ENCODE measurements at places on chromosomes 6 and 20.
A peak's percentile ranks its signal among the peaks of the same experiment; 100 is the strongest.

- no peak for DNase-seq
Observed at GRCh38 chr6:34519971-34520644, 36.0 kb downstream of the SPDEF start.

GRCh38 chr6:53960311-53960710 is 150.9 kb upstream of the MLIP start:
- DNase-seq = no peak

DNA sequence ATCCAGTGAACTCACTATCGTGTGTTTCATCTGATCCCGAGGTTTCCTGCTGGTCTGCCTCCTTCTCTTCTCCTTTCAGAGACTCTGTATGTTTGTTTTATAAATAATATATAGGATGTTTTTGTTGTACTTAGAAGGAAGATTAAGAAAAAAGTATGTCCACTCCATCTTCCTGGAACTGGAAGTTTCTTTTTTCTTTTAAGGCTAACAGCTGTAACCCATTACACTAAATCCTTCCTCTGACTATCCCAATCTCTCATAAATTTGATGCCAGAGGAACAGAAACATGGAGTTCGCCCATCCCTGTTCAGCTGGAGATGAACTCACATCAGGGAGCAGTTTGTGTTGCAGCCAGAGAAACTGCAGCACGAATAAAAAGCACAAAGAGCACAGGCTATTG is 20.7 kb downstream of the RIPK1 start:
- DNase-seq = no peak

- DNase-seq = no peak
Observed at GRCh38 chr6:46816626-46817025, 23.4 kb downstream of the MEP1A start.

DNA sequence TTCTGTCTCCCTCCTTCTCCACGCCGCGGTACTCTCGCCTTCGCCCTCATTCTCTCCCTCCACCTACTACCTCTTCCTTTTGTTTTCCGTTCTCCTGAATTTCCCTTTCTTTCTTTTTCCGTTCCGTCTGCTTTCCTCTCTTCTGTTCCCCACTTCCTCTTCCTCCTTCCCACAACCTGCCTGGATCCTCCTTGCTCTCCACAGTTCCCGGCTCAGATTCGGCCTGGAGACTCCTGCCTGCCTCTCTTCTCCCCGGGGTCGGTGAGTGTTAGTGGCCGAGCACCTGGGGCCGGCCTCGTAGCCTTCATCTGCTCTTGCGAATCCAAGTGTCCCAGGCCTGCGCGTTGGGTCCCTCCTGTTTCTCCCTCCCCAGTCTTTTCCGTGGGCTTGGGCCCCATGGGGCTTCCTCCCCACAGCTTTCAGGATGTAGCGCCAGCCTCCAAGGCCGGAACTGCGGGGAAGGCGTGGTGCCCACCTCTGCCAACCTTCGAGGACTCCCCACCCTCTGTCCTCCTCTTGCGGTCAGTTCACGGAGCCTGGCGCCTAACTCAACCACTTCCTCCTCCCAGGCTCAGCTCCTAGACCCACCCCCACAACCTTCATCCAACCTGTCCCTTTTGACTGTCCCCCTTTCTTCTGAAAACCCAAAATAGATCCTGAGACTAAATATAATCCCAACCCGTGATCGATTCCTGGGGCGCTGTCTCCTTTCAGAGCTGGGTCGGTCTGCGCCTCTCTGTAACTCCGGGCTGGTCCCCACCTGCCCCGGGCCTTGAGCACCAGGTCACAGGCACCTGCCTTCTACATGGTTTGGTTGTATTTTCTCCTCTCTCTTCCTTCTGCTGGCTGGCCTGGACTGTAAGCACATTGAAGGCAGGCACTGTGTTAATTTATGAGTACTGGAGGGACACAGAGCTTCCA is 6.8 kb downstream of the NRN1 start:
- no peak for DNase-seq

- peak; percentile 87 for DNase-seq
Observed at GRCh38 chr20:40506537-40506939, 182.5 kb downstream of the MAFB start.

- no peak for DNase-seq
Observed at GRCh38 chr20:25239387-25240370, 8.2 kb upstream of the PYGB start.

GRCh38 chr20:3685341-3685740 is 3.5 kb upstream of the ADAM33 start:
- no peak for DNase-seq

DNA sequence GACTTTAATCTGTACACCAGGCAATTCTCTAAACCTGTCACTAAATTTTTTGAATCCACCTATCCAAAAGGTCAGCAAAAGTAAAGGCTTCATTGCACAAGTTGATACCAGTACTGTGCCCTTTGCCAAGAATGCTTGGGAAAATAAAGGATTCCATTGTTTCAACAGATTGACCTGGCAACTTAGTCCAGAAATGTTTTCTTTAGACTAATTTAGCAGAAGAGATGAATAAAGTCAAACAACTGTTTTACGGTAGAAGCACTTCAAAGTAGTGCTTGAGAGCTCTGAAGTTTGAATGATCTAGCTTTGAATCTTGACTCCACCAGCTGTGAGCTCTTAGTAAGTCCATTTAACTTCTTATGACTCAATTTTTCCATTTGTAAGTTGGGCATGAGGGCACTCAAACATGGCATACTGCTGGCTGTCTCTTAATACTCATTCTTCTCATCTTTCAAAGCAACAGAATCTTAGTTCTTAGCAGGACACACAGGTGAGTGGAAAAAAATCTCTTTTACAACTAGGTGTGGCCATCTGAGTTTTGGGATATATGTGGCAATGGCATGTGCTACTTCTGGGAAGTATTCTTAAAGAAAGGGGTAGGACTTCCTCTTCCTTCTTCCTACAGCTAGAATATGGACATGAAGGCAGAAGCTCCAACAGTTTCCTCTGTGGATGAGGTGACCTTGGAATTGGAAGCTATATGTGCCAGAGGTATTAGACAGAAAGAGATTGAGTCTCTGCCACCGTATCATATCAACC is 55.9 kb upstream of the LOC128125822 start:
- DNase-seq = no peak

DNA sequence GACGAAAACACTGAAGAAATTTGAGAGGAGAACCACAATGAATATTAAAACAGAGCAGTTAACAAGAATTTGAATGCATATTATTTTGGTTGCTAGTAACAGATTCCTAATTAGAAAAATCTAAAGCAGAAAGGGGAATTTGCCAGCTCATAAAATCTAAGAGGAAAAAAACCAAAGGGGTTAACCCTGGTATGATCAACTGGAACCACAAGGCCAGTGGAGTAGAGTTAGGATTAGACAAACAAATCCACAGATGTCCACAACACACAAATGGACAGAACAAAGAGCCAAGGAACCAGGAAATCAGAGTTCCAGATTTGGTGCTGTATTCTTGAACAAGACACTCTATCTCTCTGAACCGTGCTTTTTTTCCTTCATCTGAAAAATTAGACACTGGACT is 195.0 kb downstream of the TASP1 start:
- no peak for DNase-seq

DNA sequence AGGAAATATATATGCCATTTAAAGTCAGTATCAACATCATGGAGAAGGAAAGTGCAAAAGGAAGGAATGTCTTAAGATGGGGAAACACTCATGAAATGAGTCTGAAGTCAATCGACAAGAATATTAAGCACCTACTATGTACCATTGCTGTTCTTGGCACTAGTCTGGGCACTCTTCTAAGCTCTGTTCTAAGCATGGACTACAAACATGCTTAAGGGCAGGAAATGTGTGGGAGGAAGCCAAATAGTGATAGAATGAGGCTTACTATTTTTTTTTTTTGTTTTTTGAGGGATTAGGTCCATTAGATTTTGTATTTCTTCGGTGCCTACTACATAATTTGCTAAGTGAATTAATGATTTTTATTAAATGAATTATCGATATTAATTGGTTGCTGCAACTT is 83.8 kb upstream of the SUPT3H start:
- DNase-seq = no peak

GRCh38 chr6:152173321-152173720 is 365.8 kb downstream of the ESR1 start:
- no peak for DNase-seq

- DNase-seq = no peak
Observed at GRCh38 chr20:13862245-13862644, 77.4 kb downstream of the NDUFAF5 start.

- DNase-seq = peak; percentile 94
Observed at GRCh38 chr20:41141153-41141815, 3.9 kb downstream of the PLCG1 start.

DNA sequence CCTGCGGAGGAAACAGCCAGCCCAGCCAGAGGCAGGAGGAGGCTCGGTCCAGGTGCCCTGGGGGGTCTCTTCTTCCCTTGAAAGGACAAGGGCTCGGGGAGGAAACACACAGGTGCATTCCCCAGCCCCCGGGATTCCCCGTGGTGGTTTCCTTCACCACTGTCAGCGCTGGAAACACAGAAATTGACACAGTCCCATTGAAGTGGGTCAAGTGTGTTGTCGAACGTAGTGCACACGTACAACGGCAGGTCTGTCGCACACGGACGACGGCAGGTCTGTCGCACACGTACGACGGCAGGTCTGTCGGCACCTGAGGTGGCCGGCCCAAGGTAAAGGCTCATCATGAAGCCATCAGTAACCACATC is 80.9 kb downstream of the DLL1 start:
- no peak for DNase-seq

DNA sequence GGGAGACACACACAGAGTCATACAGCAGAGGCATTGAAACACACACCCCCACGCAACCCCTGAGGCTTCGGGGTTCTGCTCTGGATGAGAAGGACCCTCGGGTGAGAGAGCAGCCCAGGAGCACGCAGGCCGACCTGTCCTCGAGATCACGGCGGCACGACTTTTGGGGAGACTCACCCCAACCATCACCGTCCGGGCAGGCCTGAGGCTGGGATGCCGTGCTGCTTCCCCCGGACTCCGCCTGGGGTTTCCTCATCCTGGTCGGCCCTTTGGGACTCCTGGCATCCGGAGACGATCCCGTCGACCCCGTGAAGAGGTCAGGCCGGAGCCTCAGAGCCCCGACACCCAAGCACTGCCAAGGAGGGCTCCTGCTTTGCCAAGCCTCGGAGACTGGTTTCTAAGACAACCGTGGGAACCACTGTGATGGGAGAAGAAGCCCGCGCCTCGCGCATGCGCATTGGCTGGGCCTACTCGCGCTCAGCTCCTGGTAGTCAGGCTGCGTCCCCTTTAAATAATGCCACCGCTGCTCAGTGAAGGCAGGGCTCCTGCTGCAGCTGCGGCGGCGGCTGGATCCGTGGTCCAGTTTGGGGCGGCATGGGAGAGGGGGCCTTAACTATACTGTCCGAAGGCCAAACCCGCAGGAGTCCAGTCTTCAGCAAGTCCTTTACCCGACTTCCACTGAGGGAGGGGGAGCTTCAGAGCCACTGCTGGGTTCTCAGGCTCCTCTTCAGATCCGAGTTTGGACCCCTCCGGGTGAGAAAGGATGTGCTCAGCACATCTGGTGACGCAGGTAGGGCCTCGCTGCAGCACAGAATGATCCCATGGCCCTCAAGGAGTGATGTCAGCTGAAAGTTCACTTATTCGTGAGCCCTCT is 171.4 kb upstream of the ZNF337 start:
- DNase-seq = no peak

DNA sequence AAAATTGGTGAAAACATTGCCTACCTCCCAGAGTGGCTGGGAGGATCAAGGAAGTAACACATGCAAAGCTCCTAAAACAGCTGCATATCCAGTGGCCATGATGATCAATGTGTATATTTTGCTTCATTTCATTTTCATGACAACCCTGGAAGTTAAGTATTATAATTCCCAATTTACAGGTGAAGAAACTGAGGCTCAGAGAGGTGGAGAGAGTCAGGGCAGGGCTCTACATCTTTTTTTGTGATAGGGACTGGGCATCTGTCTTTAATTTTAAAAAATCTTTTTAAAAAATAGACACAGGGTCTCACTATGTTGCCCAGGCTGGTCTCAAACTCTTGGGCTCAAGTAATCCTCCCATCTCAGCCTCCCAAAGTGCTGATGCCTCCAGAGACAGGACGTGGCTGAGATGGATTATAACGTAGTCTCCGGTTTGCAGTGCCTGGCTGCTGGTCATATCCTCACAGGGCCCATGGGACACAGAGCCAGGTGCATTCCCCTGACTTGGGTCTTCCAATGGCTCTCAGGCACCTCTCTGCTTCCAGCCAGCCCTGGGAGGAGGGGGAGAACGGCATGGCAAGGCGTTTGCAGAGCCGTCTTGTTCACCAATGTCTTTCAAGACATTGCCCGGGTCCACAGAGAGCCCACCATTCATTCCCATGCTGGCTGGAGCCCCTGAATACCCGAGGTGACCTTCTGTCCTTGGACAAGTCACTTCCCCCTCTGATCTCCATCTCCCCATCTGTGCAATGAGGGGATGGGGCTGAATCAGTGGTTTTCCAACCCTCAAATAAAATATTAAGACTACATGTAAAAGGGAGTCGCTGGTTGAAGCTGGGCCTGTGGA is 38.3 kb downstream of the HNF4A start:
- no peak for DNase-seq

DNA sequence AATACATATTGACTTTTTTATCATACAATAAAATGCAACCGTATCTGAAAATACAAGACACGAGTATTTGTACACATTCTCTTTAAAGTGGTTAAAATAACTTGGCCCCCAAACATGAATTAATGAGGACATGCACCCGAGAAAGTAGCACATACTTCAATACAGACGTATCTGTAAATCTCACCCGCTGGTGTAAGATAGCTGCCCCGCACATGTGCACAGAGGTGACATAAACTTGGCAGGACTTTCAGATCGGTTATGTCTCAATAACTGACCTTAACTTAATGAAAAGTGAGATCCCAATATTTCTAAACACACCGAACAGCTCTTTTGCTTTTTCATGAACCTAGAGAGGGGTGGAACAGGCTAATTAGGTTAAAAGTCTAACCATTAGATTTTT is 91.5 kb upstream of the RPS6KA2 start:
- no peak for DNase-seq

GRCh38 chr20:57022306-57022705 is 244.1 kb downstream of the BMP7 start:
- no peak for DNase-seq

DNA sequence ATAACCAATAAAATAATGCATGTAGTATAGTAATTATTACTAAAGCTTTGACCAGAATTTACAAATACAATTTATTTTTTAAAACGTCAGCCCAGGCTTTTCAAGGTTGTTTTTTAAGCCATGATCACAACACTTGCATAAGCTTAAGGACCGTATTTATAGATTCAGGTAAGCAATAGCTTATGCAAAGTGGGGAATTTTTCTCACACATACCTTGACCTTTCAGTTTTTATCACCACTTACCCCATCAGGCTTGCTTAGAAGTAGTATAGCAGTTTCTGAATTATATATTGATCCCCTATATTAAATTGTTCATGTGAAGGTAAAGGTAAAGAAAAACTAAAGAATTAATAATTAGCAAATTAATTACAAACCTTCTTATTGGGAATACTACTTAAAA is 232.3 kb upstream of the FKBP1C start:
- no peak for DNase-seq

- DNase-seq = peak; percentile 43
Observed at GRCh38 chr6:170522565-170523183, 30.4 kb downstream of the PSMB1 start.

- no peak for DNase-seq
Observed at GRCh38 chr6:34938268-34938667, 49.2 kb downstream of the ANKS1A start.

- peak; percentile 13 for DNase-seq
Observed at GRCh38 chr6:30450909-30451841, 38.1 kb upstream of the HLA-E start.

GRCh38 chr20:59143326-59143725 is 20.3 kb upstream of the ZNF831 start:
- no peak for DNase-seq

Data from SJCRH30 (cell line).